ENCODE measurements at places on chromosomes 6 and 20.

DNA sequence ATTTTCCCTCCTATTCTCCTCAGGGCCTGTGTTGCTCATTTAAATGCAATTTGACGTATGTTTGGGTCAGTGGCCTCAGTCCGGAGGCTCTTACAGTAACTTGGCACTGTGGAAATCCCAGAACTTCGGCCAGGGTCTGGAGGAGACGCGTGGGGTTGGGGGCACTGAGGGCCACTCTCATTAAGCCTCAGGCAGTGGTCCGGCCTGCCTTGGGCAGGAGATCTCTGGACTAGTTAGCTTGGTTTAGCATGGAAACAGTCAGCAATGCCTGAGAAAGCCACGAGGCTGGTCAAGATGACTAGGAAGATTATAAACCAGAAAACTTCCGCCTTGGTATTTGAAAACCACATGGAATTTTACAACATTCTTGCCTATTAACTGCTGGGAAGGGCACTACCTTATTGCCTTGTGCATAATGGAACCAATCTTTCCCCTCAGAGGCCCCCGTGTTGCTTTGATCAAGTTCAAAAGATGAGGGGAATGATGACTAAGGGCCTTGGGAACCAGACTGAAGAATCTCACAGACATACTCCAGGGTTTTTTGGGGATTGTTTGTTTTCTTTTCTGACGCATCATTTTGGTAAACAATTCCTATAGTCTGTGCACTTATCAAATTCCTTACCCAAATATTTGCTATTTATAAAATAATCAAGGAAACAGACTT, 206.0 kb upstream of the PREP start:
- no peak for DNase-seq

- no peak for DNase-seq
Observed at GRCh38 chr20:17673084-17673483, 9.0 kb downstream of the RRBP1 start.

- no peak for DNase-seq
Observed at GRCh38 chr20:62891111-62891510, 29.5 kb upstream of the TCFL5 start.

DNA sequence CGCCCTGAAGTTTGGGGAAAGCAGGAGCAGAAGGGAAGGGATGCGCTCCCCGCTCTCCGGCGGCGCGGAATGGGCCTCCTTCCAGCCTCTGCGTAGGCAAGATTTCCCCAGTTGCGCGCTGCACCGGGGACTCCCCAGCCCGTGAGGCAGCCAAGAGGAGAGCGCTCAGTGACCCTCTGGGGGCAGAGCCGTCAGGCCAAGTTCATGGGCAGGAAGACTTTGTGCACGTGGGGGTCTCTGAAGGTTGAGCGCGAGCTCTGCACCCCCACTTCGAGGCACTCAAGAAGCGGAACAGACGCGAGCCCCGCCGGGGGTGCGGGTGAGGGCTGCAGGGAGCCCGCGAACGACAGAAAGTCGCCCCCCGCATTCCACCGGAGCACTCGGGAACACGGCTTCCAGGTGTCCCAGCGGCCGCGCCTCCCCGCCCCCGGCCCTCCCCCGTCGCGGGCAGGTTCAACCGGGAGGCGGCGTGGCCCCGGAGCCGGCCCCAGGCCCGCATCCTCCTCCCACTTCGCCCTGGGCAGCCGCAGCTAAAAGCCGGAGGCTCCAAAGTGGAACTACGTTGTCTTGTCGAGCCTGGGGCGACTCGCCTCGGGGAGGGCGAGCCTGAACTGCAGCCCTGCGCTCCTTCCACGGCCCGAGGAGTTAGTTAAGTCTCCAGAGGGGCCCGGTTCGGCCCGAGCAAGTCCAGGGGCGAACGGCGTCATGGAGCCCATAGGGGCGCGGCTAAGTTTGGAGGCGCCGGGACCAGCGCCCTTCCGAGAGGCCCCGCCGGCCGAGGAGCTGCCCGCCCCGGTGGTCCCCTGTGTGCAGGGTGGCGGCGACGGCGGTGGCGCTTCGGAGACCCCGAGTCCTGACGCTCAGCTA, at the start of gene PPP1R3G:
Gene PPP1R3G, plus strand, starts transcription at position 561 of the 867 bp plus-strand sequence. Its CDS starts 145 bp downstream, at position 706.
- DNase-seq: no peak

Measured in stimulated activated CD8-positive, alpha-beta memory T cell treated with anti-CD3 and anti-CD28 coated beads, Interleukin-2, amount 100 ng/mL, for 48 hours (primary cell).